ENCODE measurements at places on chromosomes 1 and 21. TPM values are rescaled to one million over a fixed set of nuclear protein-coding genes. Genes with fewer than 3 reads are reported as not detected.
A peak's percentile ranks its signal among the peaks of the same experiment; 100 is the strongest.

The S100A8 gene
- 121 TPM for polyA plus RNA-seq

The KLF17 gene
- polyA plus RNA-seq: not detected

The SEC16B gene
- polyA plus RNA-seq: 43.5 TPM

The HAPLN2 gene
- 12.5 TPM for polyA plus RNA-seq

The AMY1C gene
- not detected for polyA plus RNA-seq

The PLA2G2A gene
- polyA plus RNA-seq: 421 TPM

The GOLT1A gene
- 42.8 TPM for polyA plus RNA-seq

The LDLRAD1 gene
- not detected for polyA plus RNA-seq

The PSMD4 gene
- polyA plus RNA-seq: 112 TPM

The NBPF10 gene
- 0.37 TPM for polyA plus RNA-seq

The GBP7 gene
- not detected for polyA plus RNA-seq

The TNFRSF14 gene
- 320 TPM for polyA plus RNA-seq

The TOR1AIP2 gene
- 17.6 TPM for polyA plus RNA-seq

DNA sequence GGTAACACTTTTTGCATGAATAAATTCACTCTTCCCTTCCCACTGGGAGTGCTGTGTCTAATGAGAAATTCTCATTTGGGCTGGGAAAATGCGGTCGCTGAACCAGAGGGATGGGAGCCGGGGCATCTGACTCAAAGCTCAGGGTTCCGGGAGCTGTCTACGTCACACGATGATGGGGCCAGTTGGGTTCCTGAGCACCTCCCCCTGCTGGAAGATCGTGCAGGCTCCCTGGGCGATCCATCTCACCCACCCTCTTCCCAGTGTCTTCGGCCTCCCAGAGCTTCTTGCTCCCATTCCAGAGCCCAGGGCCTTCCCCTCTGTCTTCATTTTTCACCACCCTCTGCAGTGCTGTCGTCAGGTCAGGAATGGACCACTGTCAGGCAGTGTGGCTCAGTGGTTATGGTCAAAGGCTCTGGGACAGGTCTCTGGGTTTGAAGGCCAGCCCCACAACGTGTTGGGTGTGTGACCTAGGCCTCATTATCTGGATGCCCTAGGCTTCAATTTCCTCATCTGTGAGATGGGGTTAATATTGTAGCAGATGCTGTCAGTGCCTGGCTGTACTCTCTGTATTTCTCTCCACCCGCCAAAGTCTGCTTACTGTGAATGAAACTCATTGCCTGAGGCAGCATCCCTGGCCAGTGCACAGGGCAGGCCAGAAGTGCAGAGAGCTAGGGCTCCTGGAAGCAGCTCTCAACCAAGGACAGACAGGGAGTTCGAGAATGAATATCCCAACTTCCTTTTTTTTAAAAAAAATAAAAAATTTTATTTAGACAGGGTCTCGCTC lies 31.8 kb downstream of the IGSF21 start:
- no peak for DNase-seq

- DNase-seq: no peak
These were observed 42.5 kb downstream of the PTPRF start for GRCh38 chr1:43573066-43573800.

DNA sequence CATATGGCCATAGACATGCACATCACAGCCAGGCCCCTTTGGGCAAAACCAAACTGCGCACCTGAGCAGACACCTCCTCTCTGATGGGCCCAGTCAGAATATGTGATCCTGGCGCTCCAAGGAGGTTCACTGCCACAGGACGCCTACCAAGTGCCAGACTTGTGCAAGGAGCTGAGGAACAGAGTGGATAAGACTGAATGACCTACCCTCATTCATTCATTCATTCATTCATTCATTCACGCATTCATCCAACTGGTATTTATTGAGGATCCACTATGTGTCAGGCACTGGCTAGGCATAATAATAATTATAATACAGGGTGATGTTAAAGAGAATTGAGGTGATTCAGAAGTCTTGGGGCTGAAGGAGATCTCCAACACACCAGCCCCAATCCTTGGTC lies 2.4 kb upstream of the IGSF21 start:
- DNase-seq: no peak

DNA sequence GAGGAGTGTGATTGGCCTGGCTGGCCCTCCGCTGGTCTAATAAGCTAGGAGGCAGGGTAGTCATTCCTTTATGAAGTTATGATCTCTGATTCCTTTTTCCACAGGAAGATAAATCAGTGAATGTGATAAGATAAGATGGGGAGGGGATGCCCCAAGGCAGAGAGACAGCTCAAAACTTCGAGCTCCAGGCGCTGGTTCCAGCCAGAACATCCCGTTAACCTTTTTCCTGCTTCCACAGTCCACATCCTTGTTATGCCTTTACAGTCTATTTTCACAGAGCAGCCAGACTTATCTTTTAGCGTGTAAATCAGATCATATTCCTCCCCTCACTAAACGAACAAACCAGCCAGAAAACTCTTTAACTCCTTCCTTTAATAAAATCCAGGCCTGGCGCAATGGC lies 38.5 kb upstream of the BMP8B start:
- DNase-seq: peak; percentile 37

GRCh38 chr21:44615911-44616590 lies 4.2 kb downstream of the KRTAP10-8 start:
- DNase-seq: no peak

DNA sequence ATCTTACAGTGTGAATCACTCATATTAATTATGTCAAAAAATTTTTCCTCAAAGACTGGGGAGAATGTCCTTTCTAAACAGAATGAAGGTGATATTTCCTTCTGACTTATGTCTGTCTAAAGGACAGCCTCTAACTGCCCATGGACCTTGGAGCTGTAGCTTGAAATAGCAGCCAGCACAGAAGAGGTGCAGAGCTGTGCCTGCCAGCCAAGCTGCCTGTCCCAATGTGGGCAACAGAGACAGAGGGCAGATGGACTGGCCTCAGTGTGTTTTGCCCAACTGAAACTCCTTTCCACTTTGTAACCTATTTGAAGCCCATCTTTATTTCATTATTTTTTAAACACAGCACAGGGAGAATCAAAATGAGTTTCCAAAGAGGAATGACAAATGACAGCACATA lies 97.6 kb upstream of the DYNLT5 start:
- DNase-seq: no peak

DNA sequence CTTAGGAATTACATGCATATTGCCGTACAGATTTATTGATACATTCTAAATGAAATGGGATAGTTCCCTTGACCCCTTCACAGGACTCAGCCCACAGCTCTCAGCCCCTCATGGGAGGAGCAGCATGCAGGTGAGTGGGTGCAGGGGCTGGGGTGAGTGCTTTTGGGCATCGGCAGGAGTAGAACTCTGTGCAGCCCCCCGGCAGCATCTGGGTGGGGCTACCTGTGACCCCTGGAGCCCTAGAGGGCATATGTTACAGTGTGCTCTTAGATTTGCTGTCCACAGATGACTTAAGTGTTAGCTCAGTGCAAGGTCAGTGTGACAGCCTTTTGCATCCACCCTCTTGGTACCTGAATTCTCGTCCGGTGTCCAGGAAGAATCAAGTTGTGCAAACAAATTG lies 120.3 kb downstream of the GALNT2 start:
- DNase-seq: no peak

DNA sequence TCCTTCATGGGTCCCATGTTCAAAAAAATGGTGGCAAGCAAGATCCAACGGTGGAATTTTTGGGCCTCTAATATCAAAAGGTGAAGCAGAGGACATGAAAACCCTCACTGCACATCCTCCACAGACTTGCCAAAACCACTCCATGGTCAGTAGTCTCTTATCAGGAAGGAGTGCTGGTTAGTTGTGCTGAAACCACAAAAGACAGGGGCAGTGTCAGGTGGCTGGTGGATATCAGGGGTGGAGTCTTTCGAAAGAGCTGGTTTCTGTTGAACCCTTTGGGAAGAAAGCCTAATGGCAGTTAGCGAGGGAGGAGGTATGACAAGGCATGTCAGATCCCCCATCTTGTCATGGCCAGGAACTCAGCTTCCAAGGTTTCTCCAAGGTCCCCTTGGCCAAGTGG lies 395.9 kb upstream of the CAMK1G start:
- no peak for DNase-seq

- no peak for DNase-seq
These were observed 13.5 kb downstream of the PANK4 start for GRCh38 chr1:2512862-2513421.

DNA sequence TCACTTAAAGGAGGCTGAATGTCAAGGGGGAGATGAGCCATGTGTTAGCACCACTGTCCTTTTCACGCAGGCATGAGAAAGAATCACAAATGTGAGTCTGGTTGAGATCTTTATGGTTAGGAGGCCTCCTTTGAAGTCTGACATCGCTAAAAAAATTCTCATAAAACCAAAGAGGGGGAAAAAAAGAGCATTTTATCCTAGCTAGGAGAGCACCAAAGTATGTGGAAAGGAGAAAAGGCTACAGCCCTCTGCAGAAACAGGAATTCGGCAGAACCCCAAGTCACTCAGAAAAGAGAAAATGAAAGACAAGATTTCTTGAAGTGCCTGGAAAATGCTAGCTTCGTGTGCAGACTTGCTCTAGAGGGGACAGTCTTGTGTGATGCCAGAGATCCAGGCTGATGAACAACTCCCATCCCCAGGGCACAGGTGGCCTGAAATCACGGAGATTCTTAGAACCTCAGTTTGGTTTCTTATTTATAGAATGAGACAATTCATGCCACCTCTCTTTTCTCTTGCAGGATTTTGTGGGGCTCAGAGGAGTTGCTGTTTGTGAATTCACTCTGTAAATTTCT lies 61.5 kb downstream of the RUNX1 start:
- no peak for DNase-seq

- no peak for DNase-seq
These were observed 62.6 kb upstream of the ACOT11 start for GRCh38 chr1:54485416-54485815.

DNA sequence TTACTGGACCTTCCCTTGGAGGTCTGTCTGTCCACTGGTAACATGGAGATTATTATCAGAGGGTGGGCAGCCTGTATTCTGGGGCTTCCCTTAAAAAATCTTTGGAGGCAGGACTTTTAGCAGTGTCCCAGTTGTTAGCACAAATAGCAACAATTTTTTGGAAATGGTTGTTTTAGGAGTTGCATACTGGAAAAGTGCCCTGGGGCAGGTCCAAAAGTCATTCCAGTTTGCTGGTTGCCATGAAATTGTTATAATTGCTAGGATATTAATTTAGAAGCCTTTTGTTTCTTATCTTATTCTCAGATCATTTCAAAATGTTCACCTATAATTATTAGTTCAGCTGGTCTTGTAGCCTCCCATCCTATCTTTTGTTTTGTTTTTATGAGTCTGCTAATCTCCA lies 71.0 kb downstream of the PTGS2 start:
- no peak for DNase-seq

DNA sequence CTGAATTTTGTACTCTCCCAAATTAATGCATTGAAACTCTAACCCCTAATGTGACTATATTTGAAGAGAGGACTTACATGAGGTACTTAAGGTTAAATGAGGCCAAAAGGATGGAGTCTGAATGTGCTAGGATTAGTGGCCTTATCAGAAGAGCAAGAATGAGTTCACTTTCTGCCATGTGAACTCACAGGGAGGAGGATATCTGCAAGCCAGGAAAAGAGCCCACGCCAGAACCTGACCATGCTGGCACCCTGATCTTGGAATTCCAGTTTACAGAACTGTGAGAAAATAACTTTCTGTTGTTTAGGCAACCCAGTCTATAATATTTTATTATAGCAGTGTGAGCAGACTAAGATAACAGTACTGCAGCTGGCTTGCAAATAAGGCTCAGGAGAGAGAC lies 12.2 kb upstream of the FASLG start:
- DNase-seq: no peak

- no peak for DNase-seq
These were observed 106.0 kb upstream of the SYT6 start for GRCh38 chr1:114259511-114260160.

DNA sequence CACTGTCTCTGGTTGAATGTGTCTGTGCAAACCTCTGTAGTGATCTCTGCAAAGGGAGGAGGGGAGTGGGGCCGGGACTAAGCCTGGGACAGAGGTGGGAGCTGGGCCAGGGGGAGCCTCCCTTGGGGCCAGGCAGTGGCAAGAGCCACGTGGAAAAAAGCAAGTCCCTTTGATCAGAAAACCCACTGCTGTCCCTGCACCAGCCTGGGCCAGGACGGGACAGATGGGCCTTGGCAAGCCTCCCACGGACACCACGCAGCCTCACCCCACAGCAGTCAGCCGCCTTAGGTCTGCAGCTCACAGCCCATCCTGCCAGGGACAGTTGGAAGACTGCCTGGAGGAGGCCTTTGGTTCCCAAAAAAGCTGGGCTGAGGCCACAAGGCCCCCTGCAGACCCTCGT lies 11.7 kb upstream of the TRAPPC10 start:
- DNase-seq: no peak

- peak; percentile 85 for DNase-seq
These were observed 8.7 kb upstream of the PIK3C2B start for GRCh38 chr1:204503122-204503912.

- no peak for DNase-seq
These were observed 1.5 kb downstream of the TTC34 start for GRCh38 chr1:2799811-2800663.

DNA sequence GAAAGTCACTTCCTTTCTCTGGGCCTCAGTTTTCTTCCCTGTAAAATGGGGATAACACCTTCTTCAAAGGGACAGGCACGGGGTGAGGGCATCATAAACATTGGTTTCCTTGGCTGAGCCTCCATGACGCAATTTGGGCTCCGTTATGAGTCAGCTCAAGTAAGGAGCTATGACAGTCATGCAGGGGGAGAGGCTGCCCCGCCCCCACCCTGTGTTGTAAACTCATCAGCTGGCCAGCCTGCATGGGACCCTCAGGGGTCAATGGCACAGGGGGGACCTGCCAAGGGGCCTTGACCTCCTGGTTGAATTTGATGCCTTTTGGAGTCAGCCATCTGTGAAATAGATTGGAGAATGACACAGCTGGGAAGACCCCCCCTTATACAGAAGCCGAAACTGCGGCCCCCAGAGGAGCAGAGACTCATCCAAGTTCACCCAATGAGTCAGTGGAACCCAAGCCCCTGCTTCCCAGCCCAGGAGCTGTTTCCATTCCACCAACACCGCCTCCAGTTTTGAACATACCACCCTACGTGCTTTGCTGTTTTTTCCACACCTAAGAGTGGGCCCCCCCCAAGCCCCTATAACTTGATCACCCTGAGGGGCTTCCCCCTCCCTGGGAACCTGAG lies 36.8 kb upstream of the RUNX3 start:
- DNase-seq: no peak
